ENCODE measurements at places on chromosomes 5 and 9. TPM values are rescaled to one million over a fixed set of nuclear protein-coding genes. Genes with fewer than 3 reads are reported as not detected.

DNA sequence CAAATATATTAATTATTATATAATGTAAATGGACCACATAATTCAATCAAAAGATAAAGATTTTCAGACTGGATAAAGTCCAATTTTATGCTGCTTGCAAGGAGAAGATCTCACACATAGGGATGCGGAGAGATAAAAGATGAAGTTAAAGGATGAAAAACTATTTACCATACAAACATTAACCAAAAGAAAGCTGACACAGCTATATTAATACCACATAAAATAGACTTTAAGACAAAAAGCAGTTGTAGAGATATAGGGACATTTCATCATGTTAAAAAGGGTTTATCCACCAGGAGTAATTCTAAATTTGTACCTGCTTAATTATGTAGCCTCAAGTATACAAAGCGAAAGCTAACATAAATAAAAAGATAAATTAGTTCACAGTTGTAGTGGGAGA, 15.2 kb upstream of the NSG2 start:
- no peak for DNase-seq

- no peak for DNase-seq
Observed at GRCh38 chr5:135895474-135896006, at the start of gene IL9. IL9 (minus strand) TSS chr5:135895841; CDS start chr5:135895816, 25 bp downstream.

DNA sequence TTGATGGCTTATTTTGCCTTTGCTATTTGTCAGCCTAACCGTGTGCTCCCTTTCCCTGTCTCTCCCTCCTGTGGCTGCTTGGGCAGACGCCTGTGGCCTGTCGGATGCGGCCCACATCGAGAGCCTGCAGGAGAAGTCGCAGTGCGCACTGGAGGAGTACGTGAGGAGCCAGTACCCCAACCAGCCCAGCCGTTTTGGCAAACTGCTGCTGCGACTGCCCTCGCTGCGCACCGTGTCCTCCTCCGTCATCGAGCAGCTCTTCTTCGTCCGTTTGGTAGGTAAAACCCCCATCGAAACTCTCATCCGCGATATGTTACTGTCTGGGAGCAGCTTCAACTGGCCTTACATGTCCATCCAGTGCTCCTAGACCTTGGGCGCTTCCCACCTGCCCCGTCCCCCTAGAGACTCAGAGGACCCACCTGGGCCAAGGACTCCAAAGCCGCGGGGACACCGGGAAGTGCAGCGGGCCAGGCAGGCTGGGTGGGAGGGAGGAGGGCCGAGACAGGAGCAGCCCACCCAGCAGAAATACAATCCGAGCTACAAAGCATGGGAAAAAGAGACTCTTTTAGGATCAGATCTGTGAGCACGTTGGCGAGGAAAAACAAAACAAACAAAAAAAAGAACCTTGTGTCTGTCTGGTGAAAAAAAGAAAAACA, 10.6 kb downstream of the NR2F1 start:
- no peak for DNase-seq

DNA sequence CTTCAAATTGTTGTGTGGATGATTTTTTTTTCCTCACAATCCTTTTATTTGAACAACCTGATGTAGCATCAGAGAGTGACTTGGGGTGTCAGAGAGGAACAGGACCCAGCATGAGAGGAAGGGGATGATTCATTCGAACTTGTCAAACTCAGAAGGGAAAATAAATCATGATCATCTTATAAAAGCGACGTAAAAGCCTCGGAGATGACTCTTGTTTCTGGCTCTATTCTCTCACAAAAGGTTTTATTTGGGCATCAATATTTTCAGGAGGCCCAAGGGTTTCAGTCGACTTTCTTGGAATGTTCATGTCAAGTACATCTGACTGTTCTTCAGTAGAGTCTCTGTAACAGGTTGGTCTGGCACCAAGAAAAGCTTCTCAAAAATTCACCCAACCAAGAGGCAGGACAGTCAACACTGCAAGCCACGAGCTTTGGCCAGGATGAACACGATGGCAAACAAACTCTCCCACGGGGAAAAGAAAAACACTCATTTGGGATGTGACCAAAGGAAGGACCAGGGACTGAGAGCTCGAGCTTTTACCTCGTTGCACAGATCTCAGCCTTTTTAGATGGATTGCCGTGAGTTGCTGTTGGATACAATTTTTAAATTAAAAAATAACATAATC, 55.1 kb downstream of the ANKH start:
- DNase-seq: peak; percentile 57

- no peak for DNase-seq
Observed at GRCh38 chr9:22354699-22355384, 91.8 kb upstream of the DMRTA1 start.

- no peak for DNase-seq
Observed at GRCh38 chr9:118271331-118271730, 567.1 kb downstream of the TLR4 start.

DNA sequence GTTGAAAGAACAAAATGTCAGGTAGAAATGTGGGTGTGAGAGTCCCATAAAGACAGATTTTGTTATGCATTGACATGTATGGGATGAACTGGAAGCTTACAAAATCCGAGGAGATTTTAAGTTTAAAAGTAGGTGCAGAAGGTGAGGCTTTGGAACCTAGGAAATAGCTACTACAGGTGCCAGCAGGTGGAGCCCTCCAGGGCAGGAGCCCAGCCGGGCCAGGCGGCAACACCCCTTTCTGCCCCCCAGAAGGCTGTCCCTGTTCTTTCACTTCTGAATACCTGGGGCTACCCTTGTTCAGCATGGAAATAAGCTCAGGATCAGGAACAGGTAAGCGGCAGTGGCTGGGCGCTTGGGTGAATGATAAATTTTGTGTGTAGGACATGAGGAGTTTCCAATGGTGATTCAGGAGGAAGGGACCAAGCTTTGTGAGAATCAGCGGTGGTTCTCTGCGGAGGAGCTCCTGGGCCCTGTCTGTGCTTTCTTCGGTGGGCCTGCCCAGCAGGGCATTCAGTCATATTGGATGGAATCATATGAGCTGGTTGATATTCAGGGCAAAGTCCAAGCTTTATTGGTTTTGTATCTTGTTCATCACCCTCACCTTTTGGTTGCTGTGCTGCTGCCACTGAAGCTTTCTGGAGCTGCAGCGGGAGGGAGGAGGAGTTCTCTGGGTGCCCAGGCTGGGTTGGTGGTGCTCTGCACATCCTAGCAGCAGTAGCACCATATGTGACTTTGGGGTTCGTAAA, 12.3 kb downstream of the PCBD2 start:
- DNase-seq: no peak

DNA sequence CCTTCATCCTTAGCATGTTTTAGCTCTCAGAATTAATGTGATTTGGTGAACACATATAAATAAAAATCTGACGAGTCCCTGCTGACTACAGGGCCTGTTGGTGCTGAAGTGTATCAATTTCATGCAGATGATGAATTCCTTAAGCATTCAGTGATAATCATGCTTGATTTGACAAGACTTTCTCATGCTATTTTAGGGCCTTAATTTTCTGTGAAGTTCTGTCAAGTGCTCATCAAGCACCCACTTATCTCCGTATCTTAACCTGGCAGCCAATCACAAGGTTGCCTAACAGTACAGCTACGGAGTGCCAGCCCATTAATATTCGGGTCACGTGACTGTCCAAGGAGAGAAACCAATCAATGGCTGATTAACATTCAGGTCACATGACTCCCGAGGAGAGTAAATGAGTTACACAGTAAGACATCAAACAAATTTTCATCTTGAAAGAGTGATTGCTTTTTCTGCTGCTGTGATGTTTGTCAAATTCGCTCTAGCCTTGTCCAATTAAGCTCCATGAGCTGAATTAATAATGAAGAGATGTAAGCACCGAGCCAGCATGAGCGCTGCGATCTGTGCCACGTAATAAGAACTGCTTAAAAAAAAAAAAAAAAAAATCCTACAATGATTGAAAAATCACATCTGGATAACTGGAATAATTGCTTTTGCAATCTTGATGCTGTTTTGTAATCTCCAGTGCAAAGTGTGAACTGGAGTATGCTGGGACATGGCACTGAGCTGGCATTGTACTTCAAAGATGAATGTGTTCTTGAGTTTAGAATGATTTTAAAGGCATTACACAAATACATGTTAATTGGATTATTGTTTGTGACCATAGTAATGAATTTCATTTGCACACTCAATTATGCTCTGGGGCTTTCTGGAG, 104.3 kb upstream of the SPATA31D4 start:
- no peak for DNase-seq

The PLPP7 gene
- not detected for total RNA-seq

The PALM2AKAP2 gene
- total RNA-seq: 9.1 TPM

The ECSCR gene
- total RNA-seq: not detected

The RETREG1 gene
- total RNA-seq: 4.9 TPM

The SLCO4C1 gene
- total RNA-seq: not detected

The VAV2 gene
- 31.0 TPM for total RNA-seq

The MRPS30 gene
- total RNA-seq: 48.2 TPM

The OLFM1 gene
- not detected for total RNA-seq

The PBX3 gene
- total RNA-seq: 17.5 TPM

The SCGB3A2 gene
- total RNA-seq: not detected

The QRFP gene
- total RNA-seq: not detected

The PCDHGC4 gene
- total RNA-seq: 1.7 TPM
